Colonic mucosa (tissue), 4 donors: ENCODE measurements at places on chromosomes 6 and 20. TPM values are rescaled to one million over a fixed set of nuclear protein-coding genes. Genes with fewer than 3 reads are reported as not detected.
A peak's percentile ranks its signal among the peaks of the same experiment; 100 is the strongest.

The LHFPL5 gene
- total RNA-seq: not detected

The MCCD1 gene
- not detected for total RNA-seq

The IP6K3 gene
- 0.17 TPM for total RNA-seq

The COL11A2 gene
- total RNA-seq: 0.44 TPM

The KCNK5 gene
- 26.9 TPM for total RNA-seq

The PRSS16 gene
- 29.8 TPM for total RNA-seq

The CCND3 gene
- total RNA-seq: 86.2 TPM

The MUCL3 gene
- 0.30 TPM for total RNA-seq

The IL17F gene
- total RNA-seq: not detected

The CTCFL gene
- total RNA-seq: not detected

DNA sequence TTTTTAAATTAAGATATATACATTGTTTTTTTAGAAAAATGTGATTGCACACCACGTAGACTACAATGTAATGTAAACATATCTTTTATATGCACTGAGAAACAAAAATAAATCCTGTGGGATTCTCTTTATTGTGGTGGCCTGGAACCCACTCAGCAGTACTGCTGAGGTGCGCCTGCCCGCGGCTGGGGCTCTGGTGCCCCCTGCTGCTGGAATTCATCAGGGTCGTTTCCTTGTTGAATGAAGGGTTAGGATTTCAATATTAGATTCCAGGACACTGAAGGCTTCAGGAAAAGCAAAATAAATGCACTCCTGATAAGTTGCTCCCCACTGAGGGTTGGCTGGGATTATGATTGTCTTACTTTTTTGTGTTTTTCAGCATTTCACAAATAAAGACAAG is 175.8 kb upstream of the GGTLC1 start:
- no peak overlapping the region for H3K27ac ChIP-seq
- H3K4me1 ChIP-seq: no peaks in the 10 kb centered on the region
- no peak overlapping the region for H3K4me3 ChIP-seq
- no peaks in the 10 kb centered on the region for H3K36me3 ChIP-seq

DNA sequence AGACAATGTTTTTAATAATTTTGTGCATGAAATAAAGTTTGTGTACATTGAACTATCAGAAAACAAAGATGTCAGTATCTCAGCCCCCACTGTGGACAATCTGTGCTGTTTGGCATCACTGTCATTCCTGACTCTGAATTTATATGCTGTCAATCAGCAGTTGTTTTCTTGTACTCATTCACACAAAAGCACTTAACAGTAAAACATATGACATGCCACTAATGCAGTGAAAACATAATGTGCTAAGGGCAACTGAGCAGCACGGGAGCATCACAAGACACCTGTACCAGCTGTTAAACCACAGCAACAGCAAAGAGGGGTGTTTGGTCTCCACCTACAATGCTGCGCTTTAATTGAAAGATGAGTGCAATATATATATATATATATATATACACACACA is 647.8 kb upstream of the SLC35B3 start:
- DNase-seq: no peak
- no peak overlapping the region for H3K27ac ChIP-seq
- H3K27me3 ChIP-seq: no peaks in the 10 kb centered on the region
- H3K4me3 ChIP-seq: no peak overlapping the region
- no peaks in the 10 kb centered on the region for H3K36me3 ChIP-seq

DNA sequence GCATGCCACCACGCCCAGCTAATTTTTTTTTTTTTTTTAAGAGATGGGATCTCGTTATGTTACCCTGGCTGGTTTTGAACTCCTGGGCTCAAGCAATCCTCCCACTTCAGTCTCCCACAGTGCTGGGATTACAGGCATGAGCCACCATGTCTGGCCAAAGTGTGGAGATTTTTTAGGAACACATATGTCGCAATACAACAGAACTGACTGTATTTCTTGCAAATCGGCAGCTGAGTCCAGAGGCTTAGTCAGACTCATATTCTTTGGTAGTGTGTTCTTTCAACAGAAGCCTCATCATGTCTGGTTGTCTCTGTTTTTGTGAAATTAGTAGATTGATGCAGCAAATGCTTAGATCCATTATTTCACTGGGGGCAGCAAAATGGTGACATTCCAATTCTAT is 23.9 kb upstream of the CD164 start:
- no peaks in the 10 kb centered on the region for H3K4me1 ChIP-seq
- no peak for DNase-seq
- no peak overlapping the region for H3K4me3 ChIP-seq
- no peaks in the 10 kb centered on the region for H3K36me3 ChIP-seq
- H3K27ac ChIP-seq: no peak overlapping the region

DNA sequence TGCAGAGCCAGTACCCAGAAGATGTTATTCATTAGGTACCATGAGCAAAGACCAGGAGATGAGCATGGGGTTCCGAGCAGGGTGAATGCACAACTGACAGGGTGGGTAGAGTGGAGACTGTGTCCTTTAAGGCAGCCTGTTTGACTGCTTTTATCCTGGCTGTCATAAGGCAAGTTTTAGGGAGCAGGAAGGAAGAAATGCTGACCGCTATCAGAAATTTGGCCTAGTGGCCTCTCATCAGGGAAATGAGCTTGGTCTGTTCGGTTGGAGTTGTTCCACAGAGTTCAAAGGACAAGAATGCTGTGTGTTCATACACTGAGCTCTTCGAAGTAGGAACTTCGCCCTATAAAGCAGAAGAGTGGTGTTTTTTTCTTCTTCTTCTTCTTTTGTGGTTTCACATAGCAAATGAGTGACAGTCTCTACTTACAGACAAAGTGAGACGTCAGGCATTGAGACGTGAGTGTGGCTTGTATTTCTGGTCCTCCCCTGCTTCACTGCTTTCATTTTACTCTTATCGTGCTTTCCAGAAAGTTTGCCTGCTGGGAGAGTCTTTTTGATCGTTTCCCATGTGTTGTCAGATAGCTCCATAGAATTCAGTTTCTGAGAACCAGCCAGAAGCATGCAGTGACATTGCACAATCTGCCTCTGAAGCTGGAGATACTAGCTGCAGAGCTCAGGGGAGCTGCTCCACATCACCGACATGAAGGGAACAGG is at the start of gene CASS4:
TSS of gene CASS4 (plus strand) at position 502 of the 714 bp plus-strand sequence. CDS start at position 701, 199 bp downstream.
- no peaks in the 10 kb centered on the region for H3K36me3 ChIP-seq
- no peak for DNase-seq
- H3K4me1 ChIP-seq: no peaks in the 10 kb centered on the region
- H3K27ac ChIP-seq: peak within 1 kb of the TSS; percentile 52

- H3K36me3 ChIP-seq: no peaks in the 10 kb centered on the region
- no peaks in the 10 kb centered on the region for H3K4me1 ChIP-seq
- no peaks in the 10 kb centered on the region for H3K27me3 ChIP-seq
- no peak for DNase-seq
- no peak overlapping the region for H3K4me3 ChIP-seq
- no peak overlapping the region for H3K27ac ChIP-seq
Measured at GRCh38 chr6:44772838-44773237, 385.3 kb downstream of the CDC5L start.

DNA sequence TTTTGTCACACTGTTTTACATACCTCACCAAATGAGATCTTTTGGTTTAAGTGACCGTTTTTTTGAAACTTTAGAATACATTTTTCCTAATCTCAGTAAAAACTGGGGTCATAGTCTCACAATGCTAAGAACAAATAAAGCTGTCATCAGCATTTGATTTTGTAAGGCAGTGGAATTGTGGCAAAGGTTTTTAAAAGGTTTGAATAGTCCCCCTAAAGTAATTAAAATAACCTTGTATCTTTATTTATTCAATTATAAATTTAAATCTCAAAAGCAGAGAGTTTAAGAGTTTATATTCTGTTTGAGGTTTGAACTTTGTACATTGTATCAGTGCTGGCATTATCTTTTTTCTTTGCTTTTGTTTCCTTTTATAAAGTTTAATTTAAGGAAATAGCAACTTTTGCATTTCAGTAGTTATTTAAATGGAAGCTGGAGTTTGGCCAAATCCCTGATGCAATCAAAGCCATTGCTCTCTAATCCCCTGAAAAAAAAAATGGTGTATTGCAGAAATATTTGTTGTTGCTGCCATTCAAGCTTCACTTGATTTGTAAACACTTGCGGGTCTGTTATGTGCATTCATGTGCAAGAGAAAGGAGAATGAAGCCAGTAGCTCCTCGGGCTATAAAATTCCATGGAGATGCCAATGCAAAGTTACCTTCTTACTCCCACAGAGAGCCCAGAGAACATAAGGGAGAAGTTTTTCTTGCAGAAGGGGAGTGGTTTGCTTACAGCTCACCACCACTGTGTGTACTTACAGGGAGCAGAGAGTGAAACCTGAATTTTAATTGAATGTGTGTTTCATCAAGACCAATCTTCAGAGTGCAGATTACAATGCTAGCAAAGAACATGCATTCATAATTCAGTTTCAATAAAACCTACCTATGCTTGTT is 391.8 kb downstream of the ARHGAP18 start:
- no peaks in the 10 kb centered on the region for H3K27me3 ChIP-seq
- H3K4me1 ChIP-seq: no peaks in the 10 kb centered on the region
- H3K27ac ChIP-seq: peak overlapping the region; percentile 46
- H3K36me3 ChIP-seq: no peaks in the 10 kb centered on the region

DNA sequence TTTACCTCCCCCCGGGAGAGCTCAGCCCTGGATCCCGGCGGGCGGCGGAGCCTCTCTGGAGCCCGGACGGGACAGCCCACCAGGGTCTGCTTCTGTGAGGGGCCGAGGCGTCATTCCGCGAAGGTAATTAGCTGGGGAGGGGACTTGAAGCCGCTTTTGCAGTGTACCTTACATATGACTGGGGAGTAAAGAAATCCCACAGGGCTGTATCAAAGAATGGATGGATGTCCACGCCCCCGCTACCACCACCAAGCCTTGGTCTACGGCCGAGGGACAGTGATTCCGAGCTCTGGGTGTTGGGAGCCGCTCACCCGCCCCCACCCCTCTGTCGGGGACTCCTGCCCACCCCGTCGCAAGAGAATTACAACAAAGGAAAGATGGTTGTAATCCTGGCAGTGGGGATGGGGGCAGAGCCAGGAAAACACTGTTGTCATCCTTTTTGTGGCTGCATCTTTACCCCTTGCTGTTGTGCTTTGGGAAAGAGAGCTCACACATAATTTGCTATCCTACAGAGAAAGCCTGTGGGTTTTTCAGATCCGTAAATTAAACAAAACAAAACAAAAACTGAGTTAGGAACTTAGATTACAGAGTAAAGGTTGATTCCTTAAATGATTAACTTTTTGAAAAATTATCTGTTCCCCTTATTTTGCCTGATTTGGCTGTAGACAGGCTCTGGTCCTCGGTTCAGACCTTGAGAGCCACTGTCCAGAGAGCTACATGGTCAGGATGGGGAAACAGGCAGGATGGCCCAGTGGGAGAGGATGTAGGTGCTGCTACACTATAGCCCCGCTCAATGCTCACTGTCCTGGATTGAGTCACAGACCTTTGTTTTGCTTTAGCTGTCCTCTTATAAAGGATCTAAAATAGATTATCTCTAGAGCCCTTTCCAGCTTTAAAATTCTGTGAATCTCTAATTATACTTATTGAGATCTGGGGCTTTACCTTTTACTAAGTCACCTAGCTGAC is 997 bp upstream of the FBXO30 start:
- no peaks in the 10 kb centered on the region for H3K36me3 ChIP-seq
- DNase-seq: peak; percentile 17
- H3K27me3 ChIP-seq: no peaks in the 10 kb centered on the region
- peak overlapping the region; percentile 66 for H3K4me3 ChIP-seq
- no peaks in the 10 kb centered on the region for H3K4me1 ChIP-seq

DNA sequence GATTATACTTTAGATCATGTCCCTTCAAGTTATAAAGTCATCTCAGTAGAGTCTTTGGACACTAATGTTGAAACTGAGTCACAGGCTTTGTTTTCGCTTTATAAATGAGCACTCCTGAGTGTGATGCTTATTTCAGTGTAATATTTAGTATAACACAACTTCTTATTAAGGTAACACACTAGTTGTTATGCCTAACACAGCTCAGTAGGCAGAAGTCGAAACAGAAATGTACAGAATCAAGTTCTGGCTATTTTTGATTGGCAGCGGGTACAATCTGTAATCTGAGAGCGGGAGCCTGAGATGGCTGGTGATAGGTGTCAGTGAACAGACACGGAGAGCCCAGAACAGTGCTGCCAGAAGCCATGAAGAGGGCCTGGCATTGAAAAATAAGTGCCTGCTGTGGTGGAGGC is 11.4 kb downstream of the HECA start:
- no peaks in the 10 kb centered on the region for H3K27me3 ChIP-seq
- H3K27ac ChIP-seq: no peak overlapping the region
- H3K36me3 ChIP-seq: no peaks in the 10 kb centered on the region
- no peak overlapping the region for H3K4me3 ChIP-seq

- no peaks in the 10 kb centered on the region for H3K27me3 ChIP-seq
- no peaks in the 10 kb centered on the region for H3K4me1 ChIP-seq
- H3K36me3 ChIP-seq: no peaks in the 10 kb centered on the region
- H3K27ac ChIP-seq: no peak overlapping the region
- no peak for DNase-seq
Measured at GRCh38 chr6:123503619-123504018, 133.1 kb downstream of the TRDN start.

DNA sequence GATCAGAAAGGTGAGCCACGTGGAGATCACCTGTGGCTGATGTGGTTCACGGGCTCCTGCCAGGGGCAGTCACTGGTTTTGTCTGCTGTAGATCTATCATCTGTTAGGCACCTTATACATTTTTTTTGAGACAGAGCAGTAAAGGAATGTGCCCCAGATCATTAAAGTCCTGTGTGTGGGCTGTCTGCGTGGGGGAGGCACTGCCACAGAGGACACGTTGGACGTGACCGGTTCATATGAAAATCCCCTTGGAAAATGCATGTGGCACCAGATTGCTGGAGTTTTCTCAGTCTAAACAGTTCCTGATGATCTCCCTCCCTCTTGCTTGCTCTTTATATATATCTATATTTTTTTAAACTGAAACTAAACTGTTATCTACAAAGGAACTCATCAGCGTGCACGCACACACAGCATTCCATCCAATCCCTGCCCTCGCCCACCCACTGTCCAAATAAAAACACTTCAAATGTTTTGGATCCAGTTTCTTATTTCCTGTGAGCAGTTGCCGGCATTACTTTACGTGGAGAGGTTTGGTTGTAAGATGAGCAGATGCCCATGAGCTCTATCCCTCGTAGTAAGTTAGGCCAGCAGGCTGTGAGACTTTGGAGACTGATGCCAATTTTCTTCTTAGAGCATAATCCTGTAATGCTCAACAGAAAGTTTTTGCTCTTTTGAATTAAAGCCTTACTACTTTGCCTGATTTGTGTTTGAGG is 161.6 kb upstream of the EXOC2 start:
- DNase-seq: no peak
- H3K27ac ChIP-seq: no peak overlapping the region
- no peaks in the 10 kb centered on the region for H3K27me3 ChIP-seq
- H3K4me1 ChIP-seq: no peaks in the 10 kb centered on the region
- H3K36me3 ChIP-seq: no peaks in the 10 kb centered on the region
- H3K4me3 ChIP-seq: no peak overlapping the region
